ENCODE measurements at places on chromosomes 12 and 14.

DNA sequence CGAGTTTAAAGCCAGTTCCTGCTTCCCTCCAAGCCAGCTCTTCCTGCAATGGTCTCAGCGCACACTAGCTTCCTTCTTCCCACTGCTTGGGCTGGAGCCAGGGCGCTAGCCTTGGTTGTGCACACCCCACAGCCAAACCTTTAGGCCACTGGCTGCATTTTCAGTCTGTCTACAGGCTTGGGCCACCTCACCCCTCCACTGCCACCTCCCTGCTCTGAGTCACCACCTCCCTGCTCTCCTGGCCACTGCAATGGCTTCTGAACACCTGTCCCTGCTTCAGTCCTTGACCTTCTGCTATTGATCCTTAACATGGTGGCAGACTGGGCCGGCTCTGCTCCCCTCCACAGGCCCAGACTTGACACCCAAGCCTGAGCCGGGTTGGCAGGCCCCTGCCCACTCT lies 151.1 kb downstream of the RBM19 start:
- peak; percentile 12 for DNase-seq

GRCh38 chr14:61668282-61668681 lies 27.0 kb upstream of the HIF1A start:
- DNase-seq: no peak

DNA sequence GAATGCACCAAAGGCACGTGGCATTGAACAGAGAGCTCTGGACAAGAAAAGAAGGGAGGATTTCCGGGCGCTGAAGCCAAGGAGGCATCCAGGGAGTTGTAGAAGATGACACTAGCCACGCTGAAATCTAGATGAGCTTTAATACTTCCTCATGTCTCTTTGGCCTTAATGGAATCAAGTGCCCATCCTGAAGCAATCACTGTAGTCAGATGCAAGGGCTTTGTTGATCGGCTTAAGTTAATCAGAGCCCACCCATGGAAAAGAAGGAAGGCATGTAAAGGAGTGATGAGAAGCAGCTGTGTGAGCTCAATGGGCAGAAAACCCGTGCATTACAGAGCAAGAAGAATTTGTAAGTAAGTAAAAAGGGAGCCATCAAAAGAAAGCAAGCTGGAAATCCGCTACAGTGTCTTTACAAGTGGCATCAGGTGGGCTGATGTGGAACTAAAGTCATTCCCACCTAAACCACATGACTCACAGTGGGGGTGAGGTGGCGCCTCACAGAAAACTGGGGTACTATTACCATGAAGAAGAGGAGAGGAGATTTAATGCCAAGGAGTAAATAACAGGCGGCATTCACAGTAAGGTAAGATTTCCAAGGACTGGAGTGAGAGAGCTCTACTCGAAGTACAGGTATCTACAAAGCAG lies 48.4 kb downstream of the NDUFA12 start:
- DNase-seq: no peak

- DNase-seq: peak; percentile 50
These were observed 202.5 kb upstream of the DDHD1 start for GRCh38 chr14:53355581-53356112.

DNA sequence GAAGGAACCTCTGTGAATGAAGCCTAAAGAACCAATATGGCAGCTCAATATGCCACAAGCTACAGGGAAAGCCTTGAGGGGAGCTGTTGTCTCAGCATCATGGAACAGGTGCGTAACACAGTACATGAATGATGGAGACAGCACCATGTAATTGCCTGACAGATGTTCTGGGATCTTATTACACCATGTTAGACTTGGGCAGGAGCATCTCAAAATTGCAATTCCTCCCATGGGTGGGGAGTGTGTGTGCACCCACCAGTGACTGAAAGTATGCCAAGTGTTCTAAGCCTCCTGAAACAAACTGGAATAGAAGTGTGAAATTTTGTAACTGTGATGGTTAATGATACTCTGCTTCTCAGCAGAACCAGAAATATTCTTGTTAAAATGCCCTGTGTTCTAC lies 151.0 kb upstream of the SRRM4 start:
- no peak for DNase-seq

DNA sequence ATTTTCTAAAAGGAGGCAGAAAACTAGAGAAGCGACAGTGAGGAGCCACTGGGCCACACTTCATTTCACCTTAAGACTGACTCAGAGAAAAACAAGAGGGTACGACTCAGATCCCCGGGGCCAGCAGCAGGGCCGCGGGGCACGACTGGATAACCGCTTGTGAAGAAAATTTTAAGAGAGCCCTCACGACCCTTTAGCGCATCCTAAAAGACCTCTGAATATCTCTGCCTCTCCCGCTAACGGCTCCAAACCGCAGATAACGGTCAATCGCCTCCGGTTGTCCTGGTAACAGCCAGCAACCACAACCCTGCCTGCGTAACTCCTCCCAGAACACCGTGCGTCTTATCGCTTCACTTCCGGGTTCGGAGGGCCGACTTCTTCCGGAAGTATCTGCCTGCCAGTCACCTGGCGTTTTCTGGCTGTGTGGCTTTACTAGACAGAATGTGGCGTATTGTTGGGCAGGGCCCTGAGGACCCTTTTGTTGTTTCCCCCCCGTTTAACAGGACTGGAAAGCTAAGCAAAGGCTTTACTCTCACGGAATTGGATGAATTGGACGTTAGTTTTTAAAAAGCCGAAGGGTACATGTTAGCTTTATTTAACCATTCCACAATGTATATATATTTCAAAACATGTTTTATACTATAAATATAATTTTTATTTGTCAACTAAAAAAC lies 5.4 kb upstream of the ATP23 start:
- peak; percentile 97 for DNase-seq

DNA sequence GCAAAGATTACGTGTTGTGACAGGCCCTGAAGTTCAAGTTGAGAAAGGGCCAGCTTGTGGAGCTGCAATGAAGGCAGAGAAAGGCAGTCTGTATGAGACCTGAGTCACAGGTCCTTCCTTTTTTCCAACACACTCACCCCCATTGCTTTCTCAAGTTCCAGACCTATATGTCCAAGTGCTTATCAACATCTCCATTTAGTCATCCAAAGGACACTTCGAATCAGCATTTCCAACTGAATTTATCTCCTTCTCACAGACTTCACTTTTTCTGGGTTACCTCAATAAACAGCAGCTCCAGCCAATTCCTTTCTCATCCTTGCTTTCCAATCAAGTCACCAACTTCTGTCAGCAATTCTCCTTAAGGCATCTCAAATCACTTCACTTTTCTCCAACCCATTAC lies 56.4 kb upstream of the KIF21A start:
- DNase-seq: no peak

GRCh38 chr12:126347421-126347820 lies 1282.2 kb downstream of the AACS start:
- no peak for DNase-seq

- DNase-seq: no peak
These were observed 200.2 kb downstream of the PHLDA1 start for GRCh38 chr12:75831402-75831801.

Measured in M059J (cell line).